ENCODE measurements at places on chromosomes 5 and 9.

DNA sequence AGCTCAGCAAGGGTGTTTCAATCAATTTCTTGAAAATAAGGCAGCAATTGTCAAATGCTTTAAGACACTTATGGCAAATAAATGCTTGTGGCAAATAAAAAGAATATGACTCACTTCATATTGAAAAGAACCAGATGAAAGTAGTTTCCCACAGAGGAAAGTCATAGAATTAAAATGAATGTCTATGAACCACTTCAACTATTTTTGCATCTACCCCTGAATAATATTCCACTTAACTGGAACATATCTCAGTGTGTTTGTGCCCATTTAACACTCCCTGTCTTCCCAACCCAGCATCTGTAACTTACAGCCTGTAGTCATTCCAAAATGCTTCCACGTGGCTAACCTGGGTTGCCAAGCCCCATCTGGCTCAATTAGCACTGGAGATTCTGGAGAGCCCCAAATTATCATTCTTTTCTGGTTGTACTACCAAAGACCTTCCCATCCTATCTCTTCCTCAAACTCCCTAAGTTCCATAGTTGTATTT, 84.7 kb downstream of the FEM1C start:
- no peaks in the 10 kb centered on the region for H3K27me3 ChIP-seq
- no peak for DNase-seq
- no peaks in the 10 kb centered on the region for H3K36me3 ChIP-seq
- H3K4me1 ChIP-seq, result no peaks in the 10 kb centered on the region
- H3K27ac ChIP-seq, result no peak overlapping the region

GRCh38 chr9:135440620-135441019, 39.0 kb upstream of the PPP1R26 start:
- H3K4me1 ChIP-seq, result no peaks in the 10 kb centered on the region
- H3K27me3 ChIP-seq, result no peaks in the 10 kb centered on the region
- H3K36me3 ChIP-seq, result no peaks in the 10 kb centered on the region

- H3K27ac ChIP-seq, result no peak overlapping the region
- no peaks in the 10 kb centered on the region for H3K27me3 ChIP-seq
- DNase-seq, result no peak
- no peak overlapping the region for H3K4me3 ChIP-seq
These were observed 177.8 kb upstream of the ADCY2 start for GRCh38 chr5:7218141-7218540.

DNA sequence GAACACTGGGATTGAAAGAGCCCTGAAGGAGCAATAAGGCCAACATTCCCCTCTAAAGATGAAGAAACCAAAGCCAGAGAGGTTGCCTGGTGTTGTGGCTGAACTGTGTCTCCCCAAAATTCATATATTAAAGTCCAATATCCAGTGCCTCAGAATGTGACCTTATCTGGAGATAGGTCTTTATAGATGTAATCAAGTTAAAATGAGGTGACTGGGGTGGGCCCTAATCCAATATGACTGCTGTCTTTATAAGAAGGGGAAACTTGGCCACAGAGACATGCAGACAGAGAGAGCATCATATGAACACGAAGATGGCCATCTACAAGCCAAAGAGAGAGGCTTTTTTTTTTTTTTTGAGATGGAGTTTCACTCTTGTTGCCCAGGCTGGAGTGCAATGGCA, 66.9 kb upstream of the PLPP1 start:
- DNase-seq, result no peak
- no peak overlapping the region for H3K4me3 ChIP-seq
- H3K4me1 ChIP-seq, result peaks cover 78% of the 10 kb centered on the region
- no peaks in the 10 kb centered on the region for H3K36me3 ChIP-seq
- H3K27ac ChIP-seq, result peak overlapping the region; percentile 92

DNA sequence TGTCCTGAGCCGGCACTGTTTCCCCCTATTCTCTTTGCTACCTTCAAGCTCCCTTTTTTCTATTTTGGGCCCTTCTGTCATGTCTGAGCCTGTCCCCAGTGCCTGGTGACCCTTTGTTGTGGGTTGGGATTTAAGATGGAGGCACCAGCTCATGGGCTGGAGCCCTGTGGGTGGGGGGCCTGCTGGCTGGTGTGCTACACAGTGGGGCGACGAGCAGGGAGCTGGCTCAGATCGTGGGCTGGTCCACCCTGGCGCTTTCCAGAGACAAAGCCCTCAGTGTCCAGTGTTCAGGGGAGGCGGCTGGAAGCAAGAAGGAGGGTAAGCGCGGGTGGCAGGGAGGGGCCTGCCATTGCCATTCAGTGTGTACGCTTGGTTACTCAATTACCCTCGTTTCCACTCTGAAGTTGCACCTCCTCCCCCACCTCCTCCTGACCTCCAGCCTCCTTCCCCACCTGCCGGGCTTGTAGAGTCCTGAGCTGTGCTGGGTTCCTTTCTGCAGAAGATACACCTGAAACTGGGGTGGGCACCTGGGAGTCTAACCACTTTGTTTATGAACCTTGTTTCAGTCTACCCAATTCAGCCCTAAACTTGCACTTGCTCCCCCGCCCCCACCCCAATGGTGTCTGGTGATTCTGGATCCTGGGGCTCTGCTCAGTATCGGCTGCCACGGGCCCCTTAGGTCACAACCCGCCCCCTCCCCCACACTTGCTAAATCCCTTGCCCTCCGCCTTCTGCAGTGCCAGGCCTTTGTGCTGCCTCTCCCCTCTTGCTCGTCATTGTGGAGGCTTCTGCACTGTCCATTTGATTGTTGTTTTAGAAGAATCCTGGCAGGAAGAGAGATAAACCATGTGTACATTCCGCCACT, 49.9 kb downstream of the MVB12B start:
- H3K36me3 ChIP-seq, result no peaks in the 10 kb centered on the region
- H3K27me3 ChIP-seq, result no peaks in the 10 kb centered on the region
- no peak overlapping the region for H3K4me3 ChIP-seq
- no peaks in the 10 kb centered on the region for H3K4me1 ChIP-seq
- H3K27ac ChIP-seq, result no peak overlapping the region
- DNase-seq, result no peak

DNA sequence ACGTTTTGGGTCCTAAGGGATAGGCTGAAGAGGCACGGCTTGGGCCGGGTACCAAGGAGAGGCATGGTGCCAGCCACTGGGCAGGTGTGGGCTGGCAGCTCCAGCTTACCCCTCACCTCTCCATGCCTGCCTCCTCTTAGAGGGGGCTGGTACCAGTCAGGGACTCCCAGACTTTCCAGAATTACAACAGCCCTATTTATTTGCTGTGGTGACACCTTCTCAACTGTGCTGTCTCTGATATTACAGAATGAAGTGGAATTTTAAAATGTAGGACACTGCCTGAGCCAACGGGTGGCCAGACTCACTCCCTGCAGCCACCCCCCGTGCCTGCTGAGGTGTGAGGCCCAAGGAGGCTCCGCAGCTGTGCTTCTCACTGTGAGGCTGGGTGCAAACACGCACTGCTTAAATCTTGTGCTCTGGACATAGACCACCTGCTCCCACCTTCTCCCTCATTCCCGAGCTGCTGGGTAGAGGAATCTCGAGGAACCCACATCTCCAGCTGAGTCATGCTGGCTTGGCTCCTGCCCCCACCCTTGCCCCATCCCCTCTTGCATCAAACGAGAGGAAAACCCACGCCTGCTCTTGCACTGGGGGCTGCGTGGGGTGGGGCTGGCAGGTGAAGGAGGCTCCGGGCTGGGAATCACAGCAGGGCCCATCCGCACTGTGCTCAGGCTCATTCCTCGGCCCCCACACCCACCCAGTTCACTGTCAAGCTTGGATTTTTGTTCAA, 47.9 kb downstream of the PRRT1B start:
- H3K27me3 ChIP-seq, result no peaks in the 10 kb centered on the region
- no peak overlapping the region for H3K4me3 ChIP-seq
- H3K36me3 ChIP-seq, result peaks cover 86% of the 10 kb centered on the region
- H3K27ac ChIP-seq, result no peak overlapping the region
- H3K4me1 ChIP-seq, result no peaks in the 10 kb centered on the region

DNA sequence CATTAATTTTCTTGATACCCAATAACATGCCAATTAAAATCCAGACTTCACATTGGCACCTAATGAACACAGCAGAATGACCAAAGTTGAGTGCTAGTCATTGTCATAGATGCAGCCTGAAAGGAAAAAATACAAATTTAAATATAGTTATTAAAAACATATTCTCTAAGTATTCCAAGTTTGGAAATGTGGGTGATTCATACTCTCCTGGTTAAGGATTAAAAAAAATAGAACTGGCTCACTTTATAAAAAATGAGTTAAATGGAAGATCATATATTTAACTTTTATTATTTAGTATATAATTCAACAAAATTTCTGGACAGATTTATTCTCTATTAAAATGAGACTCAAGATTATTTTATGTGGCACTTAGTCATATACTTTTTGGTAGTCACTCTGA, 33.2 kb upstream of the RICTOR start:
- no peaks in the 10 kb centered on the region for H3K4me1 ChIP-seq
- no peaks in the 10 kb centered on the region for H3K36me3 ChIP-seq

All from ascending aorta (tissue), 2 donors.